ENCODE measurements at places on chromosomes 12 and 14. TPM values are rescaled to one million over a fixed set of nuclear protein-coding genes. Genes with fewer than 3 reads are reported as not detected.

GRCh38 chr12:132063491-132063890 lies 80.6 kb downstream of the DDX51 start:
- no peak for DNase-seq

DNA sequence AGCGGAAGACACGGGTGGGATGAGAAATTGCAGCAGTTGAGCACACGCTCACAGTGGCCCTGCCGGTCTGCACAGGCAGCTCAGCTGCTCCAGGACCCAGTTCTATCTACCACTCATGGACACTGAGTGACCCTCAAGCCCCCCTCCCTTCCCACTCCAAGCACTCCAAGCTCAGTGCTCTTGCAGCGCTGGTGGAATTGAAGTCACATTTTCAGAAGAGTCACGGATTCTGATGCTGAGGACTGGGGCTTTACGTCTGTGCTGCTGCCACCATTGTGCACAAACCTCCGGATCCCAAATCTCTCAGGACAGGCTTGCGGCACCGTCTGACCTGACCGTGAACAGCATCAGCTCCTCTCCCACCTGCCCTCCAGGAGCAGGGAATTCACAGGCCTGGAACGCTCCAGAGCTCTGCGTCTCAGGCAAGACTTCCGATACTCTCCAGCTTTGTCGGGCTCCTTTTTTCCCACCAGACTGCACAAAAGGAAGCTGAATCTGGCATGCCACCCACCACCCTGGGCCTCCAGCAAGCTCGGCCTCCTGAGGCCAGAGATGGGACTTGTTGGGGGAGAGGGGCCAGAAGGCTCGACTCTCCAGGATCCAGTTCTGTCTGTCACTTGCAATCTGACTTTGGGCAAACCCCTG lies 213.1 kb upstream of the RTL1 start:
- DNase-seq = no peak

- DNase-seq = no peak
Measured at GRCh38 chr12:110599334-110599733, 14.6 kb upstream of the TCTN1 start.

DNA sequence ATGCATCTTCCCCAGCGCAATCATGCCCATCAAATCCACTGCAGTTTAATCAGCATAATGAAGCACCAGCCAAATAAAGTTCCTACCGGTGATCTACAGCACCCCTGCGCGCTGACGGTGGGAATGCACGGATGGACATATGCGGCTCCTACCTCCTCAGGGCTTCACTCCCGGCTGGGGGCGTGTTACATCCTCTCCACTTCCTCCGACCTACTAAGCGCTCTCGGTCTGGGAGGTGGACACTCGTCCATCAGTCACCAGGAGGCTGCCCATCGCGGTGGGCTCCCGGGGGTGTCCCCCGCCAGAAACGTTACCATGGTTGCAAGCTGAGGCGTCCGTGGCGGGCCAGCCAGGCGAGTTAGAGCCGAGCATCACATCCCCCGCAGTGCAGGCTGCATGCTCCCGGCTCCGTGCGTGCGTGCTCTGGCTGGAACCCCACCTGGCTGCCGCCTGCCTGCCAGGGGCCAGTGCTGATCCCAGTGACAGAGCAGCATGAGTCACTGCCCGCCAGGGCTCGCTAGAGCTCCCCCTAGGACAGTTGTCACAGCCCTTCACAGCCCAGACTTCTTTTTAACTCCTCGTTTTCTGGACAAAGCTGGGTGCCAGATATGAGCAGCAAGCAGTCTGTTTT lies 73.0 kb downstream of the CIT start:
- peak; percentile 78 for DNase-seq

GRCh38 chr14:101509730-101510371 lies 51.4 kb upstream of the DIO3 start:
- DNase-seq = no peak

- no peak for DNase-seq
Measured at GRCh38 chr12:9075138-9075535, 40.6 kb downstream of the A2M start.

- no peak for DNase-seq
Measured at GRCh38 chr12:110253176-110253575, 27.9 kb upstream of the ATP2A2 start.

DNA sequence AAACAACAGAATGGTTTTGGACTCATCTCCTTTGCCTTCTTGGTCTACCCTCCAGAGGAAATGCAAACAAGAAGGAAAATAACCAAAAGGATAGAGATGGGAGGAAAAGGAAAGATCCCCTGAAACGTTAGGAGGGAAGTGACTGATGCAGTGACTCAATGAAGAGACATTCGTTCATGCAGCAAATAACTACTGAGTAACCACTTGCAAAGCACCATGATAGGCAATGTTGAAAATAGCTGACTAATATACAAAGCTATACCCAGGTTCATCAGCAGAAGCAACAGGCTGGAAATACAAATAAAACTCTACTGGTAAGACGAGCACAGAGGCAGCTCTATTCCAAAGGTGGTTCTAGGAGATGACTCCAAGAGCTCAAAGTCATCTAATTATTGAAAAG lies 41.8 kb downstream of the R3HDM2 start:
- peak; percentile 94 for DNase-seq

- peak; percentile 43 for DNase-seq
Measured at GRCh38 chr12:18421867-18422266, 160.5 kb downstream of the PIK3C2G start.

DNA sequence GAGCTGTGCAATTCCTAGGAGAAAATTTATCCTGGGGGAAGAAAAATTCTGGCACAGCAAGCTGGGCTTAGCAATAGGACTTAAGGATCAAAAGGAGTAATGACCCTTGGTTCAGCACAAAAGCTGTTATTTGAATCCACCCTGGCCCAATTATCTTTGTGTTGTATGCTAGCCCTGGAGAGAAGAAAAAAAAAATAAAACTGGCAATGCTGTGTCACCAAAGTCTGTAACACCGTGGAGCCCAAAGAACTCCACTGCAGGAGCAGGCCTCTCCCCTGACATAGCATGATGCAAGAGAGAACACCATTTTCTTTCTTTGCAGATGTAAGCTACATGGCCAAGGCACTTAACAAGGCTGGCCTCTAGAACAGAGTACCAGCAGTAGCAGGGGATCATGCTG lies 63.0 kb upstream of the ARHGAP5 start:
- DNase-seq = no peak

DNA sequence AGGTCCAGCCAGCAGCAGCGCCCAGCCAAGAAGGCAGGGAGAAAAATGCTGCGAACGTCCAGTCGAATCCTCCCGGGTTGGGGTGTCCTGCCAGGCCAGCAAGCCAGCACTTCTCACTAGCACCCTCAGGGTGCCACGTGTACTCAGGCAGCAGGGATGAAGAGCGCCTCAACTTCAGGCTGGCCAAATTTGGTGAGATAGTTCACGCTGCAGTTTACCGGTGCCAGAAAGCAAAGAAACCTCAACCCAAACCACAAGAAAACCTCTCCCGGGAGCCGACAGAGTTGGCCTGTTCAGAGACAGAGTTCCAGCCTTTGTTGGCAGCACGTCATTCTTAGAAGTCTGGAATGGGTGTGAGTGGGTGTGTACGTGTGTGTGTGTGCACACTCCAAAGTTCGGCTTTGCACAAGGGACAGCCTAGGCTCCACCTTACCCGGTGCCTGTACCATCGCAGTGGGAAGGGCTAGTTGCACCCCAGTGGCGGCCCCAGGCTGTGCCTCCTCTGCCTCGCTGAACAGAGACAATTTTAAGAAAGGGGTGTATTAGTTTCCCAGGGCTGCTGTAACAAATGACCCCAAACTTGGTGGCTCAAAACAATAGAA lies 42.1 kb downstream of the ELK3 start:
- DNase-seq = no peak

- no peak for DNase-seq
Measured at GRCh38 chr12:52199294-52199919, 7.6 kb upstream of the KRT80 start.

Gene MCRS1
- 64.6 TPM for total RNA-seq

Gene ERBB3
- 21.1 TPM for total RNA-seq

Gene AQP6
- total RNA-seq = not detected

Gene HOXC6
- not detected for total RNA-seq

Gene PAPOLA
- 70.0 TPM for total RNA-seq

Gene METTL25
- total RNA-seq = 4.2 TPM
